ENCODE measurements at places on chromosomes 2 and 18. TPM values are rescaled to one million over a fixed set of nuclear protein-coding genes. Genes with fewer than 3 reads are reported as not detected.
A peak's percentile ranks its signal among the peaks of the same experiment; 100 is the strongest.

DNA sequence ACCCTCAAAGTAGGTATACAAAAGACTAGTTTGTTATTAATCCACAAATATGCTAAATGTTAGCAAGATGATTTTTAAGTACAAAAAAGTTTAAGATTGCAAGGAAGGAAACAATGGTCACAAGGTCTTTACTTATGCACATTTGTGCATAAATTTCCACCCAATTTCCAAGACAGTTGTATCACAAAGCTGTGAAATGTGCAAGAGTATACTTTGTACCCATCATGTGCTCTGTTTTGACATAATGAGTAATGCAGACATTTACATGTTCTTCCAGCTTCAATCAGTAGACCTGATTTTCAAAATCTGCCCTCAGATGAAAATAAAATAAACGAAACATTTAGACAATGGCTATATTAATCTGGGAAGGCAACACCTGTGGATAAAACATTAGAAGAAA, 27.0 kb downstream of the SLC5A7 start:
- DNase-seq: no peak

DNA sequence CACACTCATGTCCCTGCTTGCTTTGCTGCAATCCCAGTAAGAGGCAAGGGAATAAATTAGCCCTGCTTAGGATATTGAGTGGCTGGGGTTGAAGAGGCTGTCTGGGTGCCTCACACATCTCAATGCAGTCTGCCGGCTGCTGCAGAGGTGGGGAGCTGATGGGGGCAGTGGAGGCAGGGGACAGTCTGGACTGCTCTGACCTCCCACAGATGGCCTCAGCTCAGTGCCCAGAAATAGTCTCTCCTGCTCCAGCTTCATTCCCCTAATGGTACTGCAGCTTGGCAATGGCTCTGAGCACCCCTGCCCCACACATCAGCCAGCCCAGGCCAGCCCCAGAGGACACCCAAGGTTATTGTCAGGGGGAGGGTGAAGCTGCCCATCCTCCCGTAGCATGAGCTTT, 21.5 kb upstream of the TNS1 start:
- DNase-seq: peak; percentile 45

- no peak for DNase-seq
Observed at GRCh38 chr2:19846030-19846429, 55.8 kb downstream of the TTC32 start.

The EGR4 gene
- total RNA-seq: not detected

GRCh38 chr2:28088970-28089369, 198.4 kb downstream of the BABAM2 start:
- DNase-seq: no peak

DNA sequence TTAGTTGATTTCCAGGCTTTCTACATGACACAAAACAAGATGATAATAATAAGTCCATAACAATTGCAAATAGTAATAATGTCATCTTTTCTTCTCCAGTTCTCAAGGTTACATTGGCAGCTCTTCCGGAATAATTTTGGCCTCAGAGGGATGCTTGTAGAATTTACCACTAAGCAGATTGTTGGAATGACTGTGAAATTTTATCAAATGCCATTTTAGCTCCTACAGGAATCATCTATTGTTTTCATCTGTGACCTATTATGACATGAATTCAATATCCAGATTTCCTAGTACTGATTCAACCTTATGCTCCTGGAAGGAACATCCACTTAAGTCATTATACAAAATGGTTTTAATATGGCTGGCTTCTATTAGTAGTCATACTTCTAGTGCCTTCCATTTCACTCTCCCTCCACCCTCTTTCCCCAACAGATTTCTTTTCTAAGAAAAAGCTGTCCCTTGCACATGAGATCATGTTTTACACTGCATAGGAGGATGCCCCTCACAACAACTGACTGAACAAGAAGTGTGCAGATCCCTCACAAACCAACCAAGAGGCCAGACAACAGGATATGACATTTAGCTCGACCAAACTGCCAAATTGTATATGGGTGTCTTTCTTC, 200.0 kb downstream of the DNER start:
- DNase-seq: no peak

GRCh38 chr2:208820014-208820688, 413.6 kb downstream of the PTH2R start:
- DNase-seq: no peak

The GPR75 gene
- total RNA-seq: 1.3 TPM

DNA sequence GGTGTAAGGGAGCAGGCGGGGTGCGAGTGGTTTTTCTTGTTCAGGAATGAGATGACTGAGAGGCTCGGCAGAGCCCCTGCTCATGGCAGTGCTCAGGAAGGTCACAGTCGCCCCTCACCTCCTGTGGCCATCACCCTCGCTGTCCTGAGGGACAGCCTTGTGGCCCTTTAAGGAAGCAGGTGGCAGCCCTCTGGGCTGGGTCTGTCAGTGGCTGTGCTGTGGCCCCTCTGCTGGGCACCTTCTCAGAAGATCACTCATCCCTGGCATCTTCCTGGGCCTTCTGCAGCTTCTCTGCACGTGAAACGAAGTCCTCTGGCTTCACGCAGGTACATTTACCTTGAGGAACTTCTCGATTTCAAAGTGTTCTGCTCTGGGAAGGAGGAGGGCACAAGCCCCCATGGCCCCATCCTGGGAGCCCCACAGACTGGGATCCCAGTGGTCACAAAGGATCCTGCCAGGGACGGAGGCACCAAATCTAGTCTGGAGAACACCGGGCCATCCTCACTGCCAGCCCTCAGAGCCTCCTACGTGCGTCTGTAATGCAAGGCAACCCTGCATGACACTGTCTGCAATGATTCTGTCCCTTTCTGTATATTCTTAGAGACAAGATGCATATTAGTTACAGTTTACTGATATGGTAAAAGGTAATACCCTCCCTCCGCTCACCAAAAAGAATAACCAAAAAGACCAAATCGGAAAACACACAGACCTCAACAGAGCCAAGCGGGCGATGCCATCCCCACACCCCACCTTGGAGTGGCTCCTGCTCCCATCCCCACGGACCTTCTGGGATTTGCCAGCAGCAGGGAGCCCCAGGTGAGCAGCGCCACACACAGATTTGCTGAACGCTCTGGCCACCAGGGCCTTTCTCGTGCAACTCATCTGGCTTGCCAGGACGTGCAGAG, 25.9 kb upstream of the FAHD2A start:
- no peak for DNase-seq

DNA sequence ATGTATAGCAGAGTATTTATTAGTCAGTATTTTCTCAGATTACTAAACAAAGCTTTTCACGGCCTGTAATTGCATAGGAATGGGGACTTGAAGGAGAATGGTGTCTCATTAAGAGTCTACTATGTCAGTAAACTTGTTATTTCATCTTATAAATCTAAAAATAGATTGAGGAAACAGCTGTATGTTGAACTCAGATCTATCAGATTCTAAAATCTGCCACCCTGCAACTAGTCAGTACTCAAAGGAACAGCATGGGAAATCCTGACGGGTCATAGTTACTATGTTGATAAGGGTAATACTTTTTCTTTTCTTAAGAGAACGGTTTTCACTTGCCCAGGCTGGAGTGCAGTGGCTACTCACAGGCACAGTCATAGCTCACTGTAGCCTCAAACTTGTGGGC, 70.2 kb upstream of the EMILIN2 start:
- no peak for DNase-seq

Data from pancreas (tissue), 10 donors.